Activated CD8-positive, alpha-beta T cell treated with anti-CD3 and anti-CD28 coated beads, Interleukin-2, amount 10 ng/mL, durations not matched to agents 7 days and 5 days (primary cell): ENCODE measurements at places on chromosomes 4 and X.

DNA sequence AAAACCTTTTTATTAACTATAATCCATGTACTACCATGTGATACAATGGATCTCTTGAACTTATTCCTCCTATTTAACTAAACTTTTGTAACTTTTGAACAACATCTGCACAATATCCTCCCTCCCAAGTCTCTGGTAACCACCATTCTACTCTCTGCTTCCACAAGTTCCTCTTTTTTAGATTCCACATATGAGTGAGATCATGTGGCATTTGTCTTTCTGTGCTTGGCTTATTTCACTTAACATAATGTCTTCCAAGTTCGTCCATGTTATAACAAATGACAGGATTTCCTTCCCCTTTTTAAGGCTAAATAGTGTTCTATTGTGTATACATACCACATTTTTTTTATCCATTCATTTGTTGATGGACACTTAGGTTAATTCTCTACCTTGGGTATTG, 28.1 kb downstream of the DCAF8L1 start:
- no peak for DNase-seq

- DNase-seq, result no peak
Observed at GRCh38 chr4:45063696-45064095, 337.3 kb upstream of the GNPDA2 start.

GRCh38 chrX:154452823-154453222, 5.3 kb upstream of the PLXNA3 start:
- no peak for DNase-seq

- DNase-seq, result peak; percentile 35
Observed at GRCh38 chrX:1464971-1465285, 12.2 kb upstream of the ASMTL start.

GRCh38 chr4:182809417-182810102, 107.6 kb downstream of the DCTD start:
- no peak for DNase-seq

GRCh38 chr4:3041192-3042142, 32.9 kb downstream of the HTT-AS start:
- DNase-seq, result peak; percentile 62

GRCh38 chr4:124907881-124908280, 195.3 kb upstream of the ANKRD50 start:
- DNase-seq, result no peak

DNA sequence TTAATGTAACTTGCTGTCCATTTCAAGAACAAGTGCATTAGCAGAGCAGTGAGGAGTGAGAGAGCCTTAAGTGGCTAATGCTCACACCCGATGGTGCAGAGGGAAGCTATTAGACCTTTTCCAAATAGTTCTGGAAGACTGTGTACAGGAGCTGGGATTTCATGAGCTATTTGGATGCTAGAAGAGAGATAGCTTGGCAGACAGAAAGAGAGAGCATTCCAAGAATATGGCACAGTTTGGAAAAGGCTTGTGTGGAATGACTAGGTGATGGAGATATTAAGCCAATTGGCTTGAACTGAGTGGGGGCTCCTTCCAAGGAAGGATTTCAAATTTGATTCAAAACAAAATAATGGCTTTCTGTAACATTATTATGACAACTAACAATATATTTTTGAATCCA, 1097.2 kb upstream of the TENM3 start:
- no peak for DNase-seq

GRCh38 chrX:49256268-49256995, 8.1 kb downstream of the FOXP3 start:
- DNase-seq, result no peak

DNA sequence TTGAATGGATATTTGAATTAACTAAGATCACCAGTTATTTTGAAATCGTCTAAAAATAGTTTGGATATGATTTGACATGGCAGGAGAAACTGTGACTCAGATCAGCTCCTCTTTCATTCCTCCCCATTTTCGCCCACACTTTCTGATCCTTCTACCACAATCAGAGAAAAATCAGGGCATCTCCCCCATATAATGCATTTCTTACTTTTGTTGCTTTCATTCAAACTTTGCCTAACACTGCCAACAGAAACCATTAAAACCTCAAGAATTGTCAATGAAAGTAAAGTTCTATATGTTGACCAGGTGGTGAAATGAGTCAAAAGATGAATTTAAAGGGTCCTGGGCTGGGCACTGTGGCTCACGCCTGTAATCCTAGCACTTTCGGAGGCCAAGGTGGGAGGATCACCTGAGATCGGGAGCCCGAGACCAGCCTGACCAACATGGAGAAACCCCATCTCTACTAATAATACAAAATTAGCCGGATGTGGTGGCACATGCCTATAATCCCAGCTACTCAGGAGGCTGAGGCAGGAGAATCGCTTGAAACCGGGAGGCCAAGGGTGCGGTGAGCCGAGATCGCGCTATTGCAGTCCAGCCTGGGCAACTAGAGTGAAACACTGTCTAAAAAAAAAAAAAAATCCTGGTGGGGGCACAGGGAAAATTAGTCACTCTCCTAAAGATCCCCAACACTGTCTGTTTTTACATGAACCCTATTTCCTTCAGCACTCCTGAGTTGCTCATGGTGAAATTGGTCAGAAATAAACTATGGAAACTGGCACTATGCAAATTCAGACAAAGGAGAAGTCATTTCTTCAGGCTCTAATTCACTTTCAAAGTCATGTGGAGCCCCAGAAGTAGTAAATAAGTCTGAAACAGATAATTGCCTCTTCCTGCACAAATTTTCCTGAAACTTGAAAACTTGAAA, 122.8 kb upstream of the NOCT start:
- no peak for DNase-seq

DNA sequence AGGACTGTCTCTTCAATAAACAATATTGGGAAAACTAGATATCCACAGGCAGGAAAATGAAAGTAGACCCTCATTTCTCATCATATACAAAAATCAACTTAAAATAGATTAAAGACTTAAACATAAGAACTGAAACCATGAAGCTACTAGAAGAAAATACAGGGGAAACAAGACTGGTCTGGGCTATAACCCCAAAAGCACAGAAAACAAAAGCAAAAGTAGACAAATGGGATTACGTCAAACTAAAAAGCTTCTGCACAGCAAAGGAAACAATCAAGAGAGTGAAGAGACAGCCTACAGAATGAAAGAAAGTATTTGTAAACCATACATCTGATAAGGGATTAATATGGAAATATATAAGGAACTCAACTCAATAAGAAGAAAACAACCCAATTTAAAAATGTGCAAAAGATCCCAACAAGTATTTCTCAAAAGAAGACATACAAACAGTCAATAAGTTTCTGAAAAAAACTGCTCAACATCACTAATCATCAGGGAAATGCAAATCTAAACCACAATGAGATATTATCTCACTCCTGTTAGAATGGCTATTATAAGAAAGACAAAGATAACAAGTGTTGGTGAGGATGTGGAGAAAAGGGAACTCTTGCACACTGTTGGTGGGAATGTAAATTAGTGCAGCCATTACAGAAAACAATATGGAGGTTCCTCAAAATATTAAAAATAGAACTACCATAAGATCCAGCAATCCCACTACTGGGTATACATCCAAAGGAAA, 325.3 kb upstream of the RASGEF1B start:
- DNase-seq, result no peak

DNA sequence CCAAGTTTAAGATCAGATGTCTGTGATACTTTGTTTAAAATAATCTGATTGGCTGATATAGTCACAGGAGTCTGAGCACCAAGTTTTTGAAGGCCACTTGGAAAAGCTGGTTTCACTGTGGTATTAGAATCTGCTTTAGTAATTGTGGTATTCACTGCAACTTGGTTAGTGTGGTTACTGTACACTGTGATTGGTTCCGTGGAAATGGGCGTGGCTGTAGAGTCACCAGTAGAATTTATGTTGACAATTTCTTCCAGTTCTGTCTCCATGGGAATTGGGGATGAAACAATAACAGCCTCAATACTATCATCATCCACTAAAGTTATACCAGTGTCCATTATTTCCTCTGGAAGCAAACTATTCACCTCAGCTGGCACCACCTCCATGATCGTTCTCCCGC, 26.2 kb downstream of the LIN54 start:
- DNase-seq, result peak; percentile 28

DNA sequence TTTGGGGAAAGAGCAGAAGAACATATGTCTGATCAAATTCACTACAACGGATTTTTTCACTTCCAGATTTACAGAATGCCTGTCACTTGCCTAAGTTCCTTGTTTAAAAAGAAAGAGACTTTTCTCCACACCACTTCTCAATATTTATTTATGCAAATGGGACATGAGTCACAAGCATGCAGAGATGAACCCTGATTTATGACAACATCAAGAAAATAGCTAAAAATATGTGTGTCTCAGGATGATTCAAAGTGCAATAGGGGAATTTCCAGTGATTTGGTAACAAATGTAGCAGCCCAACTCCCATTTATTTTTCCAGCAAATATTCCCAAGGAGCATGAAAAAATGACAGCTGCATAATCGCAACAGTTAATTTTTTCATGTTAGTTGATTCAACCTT, 180.4 kb upstream of the FAT1 start:
- DNase-seq, result no peak

DNA sequence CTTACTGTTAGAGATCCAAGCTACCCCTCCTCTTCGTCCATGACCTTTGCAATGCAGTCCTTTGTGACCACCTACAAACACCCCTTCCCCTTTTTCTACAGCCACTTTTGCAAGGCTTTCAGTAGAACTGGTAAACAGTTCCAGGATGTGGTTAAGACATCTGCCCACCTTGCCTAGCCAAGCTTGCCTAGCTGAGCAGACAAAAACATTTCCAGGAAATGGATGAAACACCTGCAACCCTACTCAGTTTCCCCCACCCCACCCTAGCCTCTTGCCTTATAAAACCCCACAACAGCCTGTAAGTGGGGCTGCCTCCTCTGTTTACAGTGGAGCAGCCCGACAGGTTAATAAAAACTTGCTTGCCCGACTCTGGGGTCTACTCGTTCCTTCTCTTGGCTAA, 133.8 kb downstream of the ZC4H2 start:
- DNase-seq, result peak; percentile 58

DNA sequence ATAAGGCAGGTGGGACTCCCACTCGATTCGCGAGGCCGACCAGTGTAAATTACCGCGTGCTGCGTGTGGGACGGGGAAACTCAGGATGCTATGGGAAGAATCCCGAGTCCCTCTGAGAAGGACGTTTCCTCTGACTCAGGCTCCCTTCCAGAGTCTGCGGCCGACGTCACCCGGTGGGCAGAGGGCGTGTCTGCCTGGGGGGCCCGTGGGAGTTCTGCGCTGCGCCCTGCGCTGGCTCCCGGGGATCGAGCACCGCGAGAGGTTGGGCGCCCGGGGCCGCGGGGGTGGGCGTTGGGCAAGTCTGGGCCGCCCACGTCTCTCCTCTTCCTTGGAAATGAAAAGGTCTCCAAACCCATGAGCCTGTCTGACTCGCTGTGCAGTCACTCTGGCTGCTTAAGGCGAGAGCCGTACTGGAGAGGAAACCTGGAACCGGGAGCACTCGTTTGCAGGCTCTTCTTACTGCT, 568 bp downstream of the NIPAL1 start:
- no peak for DNase-seq

DNA sequence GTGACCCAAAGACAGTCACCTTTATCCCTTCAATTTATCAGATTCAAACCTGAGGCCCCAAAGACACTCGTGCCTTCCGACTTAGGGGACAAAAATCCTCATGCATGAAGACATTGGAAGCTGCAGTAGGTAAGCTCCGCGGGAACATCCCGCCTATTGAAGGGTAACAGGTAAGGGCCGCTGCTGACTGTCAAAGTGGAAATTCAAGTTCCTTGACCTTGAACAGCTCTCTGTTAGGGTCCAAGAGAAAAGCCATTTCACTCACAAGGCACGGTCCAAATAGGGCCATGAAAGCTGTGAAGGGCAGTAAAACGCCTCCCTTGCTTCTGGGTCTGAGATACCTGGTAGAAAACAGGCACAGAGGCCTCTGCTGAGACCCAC, 34.2 kb downstream of the CCDC149 start:
- no peak for DNase-seq

DNA sequence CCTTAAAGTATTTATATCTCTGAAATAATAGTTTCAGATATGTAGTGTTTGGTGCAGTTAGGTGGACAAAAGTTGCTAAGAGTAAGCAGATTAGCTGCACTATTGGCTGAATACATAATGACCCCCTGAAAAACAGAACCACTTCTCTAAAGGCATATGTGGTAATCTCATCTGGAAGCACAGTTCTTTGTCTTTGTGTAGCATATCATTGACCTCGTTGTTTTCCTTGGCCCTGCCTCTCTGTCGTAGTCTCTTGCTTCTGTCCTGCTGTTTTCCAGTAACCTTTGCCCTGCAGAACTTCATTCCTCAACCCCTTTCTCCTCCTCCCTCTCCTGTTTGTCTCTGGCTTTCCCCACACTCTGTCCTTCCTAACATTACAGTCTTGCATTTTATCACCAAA, 41.4 kb downstream of the JADE3 start:
- DNase-seq, result no peak

DNA sequence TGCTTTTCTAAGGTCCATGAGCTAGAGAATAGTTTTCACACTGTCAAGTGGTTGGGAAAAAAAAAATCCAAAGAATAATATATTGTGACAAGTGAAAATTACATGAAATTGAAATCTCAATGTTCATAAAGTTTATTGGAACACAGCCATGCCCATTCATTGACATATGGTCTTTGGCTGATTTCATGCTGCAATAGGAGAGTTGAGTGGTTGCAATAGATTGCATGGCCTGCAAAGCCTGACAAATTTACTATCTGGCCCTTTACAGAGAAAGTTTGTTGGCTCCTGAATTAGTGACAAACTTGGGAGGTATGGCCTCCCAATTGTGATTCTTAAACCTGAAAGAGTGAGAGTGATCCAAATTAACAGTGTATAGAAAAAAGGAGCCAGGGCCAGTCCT, 115.5 kb upstream of the FAM9C start:
- DNase-seq, result no peak

DNA sequence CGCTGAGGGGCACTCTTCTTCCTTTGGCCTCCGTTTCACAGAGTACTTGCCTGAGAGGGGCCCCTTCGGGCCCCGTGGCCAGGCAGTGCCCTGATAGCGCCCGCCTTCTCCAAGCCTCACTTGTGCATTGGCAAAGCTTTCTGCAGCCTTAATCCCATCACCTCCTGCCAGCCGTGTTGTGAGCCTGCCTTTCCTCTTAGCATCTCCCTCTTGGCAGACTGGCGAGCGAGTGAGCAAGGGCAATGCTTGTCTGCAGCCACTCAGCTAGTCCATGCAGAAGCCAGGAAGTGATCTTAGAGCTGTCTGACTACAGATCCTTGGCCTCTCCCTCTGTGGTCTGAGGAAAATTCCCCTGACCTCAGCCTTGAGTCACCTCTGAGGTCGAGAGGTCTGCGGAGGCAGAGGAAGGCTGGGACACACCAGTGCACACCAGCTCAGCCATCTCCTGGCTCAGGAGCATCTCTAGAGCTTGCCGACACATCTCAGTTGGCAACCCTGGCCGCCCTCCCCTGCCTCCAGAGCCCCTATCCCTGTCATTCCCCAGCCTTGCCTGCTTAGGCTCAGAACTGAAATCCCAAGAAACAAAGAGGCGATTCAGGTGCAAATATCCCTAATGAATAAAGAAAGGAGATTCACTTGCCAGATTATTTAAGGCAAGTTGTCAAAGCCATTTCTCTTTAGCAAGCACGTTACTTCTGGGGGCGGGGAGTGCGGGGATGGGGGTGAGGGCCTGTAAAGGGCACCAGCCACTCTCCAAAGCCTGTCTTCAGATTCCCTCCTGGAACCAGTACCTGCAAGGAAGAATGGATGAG, 143.5 kb upstream of the MAMLD1 start:
- DNase-seq, result no peak
